Left lung (tissue), 14 donors: ENCODE measurements at places on chromosomes 11 and 22. TPM values are rescaled to one million over a fixed set of nuclear protein-coding genes. Genes with fewer than 3 reads are reported as not detected.

DNA sequence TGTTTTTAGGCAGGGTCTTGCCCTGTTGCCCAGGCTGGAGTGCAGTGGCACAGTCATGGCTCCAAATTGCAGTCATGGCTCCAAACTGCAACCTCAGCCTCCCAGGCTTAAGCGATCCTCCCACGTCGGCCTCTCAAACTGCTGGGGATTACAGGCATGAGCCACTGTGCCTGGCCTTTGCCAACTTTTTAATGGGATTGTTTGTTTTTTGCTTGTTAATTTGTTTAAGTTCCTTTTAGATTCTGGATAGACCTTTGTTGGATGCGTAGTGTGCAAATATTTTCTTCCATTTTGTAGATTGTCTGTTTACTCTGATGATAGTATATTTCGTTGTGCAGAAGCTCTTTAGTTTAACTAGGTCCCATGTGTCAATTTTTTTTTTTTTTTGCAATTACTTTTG lies 10.0 kb upstream of the SCGB1D1 start:
- DNase-seq, result no peak

GRCh38 chr11:21321530-21321929 lies 652.1 kb downstream of the NELL1 start:
- no peak for DNase-seq

DNA sequence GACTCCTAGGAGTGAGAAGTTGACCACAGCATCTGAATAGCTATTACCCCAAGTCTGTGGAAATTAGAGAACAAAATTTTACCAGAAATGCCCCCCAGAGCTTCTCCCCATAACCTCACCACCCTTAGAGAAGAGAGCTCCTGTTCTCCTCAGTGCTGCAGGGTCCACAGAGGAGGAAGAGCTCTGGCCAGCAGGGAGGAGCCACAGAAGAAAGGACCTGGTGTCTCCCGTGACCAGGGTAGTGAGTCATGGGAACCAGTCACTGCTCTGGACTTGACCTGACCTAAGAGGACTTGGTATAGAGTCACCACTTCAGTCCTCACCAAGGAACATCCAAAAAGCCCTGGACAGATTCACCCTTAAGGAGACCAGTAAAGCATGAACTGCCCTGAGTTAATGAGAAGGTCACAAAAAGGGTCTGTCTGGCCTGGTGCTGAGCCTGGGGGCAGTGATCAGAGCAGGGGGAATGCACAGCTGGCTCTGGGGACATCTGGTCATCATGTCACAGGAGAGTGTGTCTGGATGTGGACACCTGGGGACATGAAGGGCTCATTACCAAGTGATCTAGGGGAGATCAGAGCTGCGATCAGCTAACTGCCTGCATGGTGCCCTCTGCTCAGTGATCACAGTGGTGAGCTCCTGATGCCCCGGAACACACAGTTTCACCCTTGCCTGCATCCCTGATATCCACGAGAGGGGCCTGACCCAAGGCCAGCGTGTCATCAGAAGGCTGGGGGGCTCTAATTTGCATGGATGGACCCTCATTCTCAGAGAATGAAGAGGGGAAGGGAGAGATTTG lies 103.3 kb upstream of the TOP3B start:
- no peak for DNase-seq

GRCh38 chr22:19853058-19853878 lies 1.4 kb downstream of the GNB1L start:
- peak; percentile 33 for DNase-seq

DNA sequence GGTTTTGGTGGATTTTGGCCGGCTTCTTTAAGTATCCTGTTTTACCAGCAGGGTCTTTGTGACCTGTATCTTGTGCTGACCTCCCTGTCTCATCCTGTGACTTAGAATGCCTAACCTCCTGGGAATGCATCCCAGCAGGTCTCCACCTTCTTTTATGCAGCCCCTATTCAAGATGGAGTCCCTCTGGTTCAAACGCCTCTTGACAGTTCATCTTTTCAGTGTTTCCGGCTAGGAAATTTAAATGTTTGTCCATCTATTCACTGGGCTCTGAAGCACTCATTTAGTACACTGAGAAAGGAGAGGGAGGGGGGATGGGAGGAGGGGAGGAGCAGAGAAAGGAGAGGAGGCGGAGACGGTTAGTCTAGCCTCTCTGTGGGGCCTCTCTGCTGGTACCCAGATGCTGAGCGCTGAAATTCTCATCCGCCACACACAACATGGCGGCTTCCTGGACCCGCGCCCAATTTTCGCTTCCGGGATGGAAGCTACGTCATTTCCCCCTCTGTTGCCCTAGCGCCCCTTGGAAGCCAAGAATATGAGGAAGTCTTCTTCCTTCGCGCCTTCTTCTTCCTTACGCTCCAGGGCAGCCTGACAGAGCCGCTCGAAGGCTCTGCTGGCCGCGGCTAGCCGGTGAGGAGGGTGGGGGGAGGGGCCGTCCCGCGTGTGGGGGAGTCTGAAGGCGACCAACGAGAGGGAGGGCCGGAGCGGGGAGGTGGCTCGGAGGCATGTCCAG lies 69.0 kb upstream of the SYT13 start:
- DNase-seq, result peak; percentile 86

- no peak for DNase-seq
Measured at GRCh38 chr11:15580056-15580774, 465.5 kb downstream of the INSC start.

- peak; percentile 63 for DNase-seq
Measured at GRCh38 chr22:28911777-28912669, 28.7 kb downstream of the ZNRF3 start.

- no peak for DNase-seq
Measured at GRCh38 chr22:48926136-48926535, 901.5 kb downstream of the BRD1 start.

DNA sequence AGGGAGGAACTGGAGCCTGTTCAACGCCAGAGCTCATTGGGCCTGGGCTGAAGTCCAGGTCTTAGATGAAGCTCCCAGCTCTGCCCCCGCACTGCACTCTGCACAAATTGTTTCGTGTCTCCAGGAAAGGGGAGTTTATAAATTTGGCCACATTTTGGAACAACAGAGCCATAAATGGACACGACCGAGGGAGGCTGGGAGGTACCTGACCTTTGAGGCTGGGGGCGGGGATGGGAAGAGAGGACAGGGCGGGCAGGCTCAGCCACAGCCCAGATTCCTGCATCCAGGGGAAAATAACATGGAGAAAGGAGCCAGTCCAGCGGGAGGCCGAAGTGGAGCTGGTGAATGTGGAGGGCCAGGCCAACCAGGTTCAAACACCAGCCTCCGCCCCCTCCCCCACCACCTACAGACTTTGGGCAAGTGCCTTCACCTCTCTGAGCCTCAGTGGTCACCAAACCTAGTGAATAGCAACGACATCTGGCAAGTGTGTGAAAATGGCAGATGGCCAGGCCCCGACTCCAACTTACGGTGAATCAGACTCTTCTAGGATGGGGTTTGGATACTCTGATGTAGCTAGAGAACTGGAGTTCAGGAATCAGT lies 36.8 kb upstream of the SMTN start:
- peak; percentile 47 for DNase-seq

- DNase-seq, result peak; percentile 3
Measured at GRCh38 chr11:22539821-22540256, 85.8 kb downstream of the FANCF start.

- DNase-seq, result no peak
Measured at GRCh38 chr11:5605849-5606248, 9.4 kb downstream of the TRIM6 start.

DNA sequence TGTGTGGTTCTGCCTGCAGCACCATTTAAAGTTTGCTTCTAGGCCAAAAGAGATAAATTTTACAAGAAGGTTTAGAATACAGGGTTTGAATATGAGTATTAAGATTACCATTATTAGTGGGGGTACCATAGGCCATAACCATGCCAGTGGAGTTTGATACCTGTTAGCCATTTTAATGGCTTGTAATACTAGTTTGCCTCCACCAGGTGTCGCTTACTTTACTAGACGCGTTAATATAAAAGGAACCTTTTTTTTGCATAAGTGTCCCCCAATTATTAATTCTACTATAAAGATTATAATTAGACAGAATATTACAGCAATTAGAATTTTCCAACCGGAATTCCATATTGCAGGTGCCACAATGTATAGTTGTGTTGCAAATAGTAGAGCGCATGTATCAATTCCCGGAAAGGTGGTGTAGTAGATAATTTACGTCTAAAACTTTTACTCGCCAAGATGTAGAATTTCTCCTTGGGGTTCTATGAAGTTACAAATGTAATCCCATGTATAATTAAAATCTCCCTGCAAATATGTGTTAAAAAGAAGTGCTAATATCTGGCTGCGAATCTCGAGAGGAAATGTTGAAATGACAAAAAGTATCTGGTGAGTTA lies 16.1 kb downstream of the MS4A6E start:
- no peak for DNase-seq

GRCh38 chr11:64925536-64926436 lies 1.3 kb downstream of the PPP2R5B start:
- DNase-seq, result no peak

- no peak for DNase-seq
Measured at GRCh38 chr11:19660076-19660475, 52.6 kb upstream of the NAV2 start.

GRCh38 chr22:50360578-50360977 lies 17.5 kb downstream of the PPP6R2 start:
- no peak for DNase-seq

DNA sequence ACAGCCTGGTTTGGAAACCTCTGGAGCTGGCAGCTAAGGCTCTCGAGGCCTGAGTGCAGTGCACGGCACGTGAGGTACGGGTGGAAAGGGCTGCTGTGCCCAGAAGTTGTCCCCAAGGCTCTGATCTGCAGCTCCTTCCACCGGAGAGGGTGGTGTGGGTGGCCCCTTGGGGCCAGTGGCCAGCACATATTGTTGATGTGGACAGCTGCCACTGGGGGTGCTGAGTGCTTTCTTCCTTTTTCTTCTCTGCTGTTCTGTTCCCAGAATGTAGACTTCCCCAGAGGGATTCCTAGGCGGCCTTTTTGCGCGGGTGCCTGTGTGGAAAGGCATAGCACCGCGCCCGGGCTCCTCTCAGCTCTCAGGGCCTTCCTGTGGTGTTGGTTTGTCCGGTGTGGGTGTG lies 1476.5 kb downstream of the TBC1D22A start:
- DNase-seq, result no peak

DNA sequence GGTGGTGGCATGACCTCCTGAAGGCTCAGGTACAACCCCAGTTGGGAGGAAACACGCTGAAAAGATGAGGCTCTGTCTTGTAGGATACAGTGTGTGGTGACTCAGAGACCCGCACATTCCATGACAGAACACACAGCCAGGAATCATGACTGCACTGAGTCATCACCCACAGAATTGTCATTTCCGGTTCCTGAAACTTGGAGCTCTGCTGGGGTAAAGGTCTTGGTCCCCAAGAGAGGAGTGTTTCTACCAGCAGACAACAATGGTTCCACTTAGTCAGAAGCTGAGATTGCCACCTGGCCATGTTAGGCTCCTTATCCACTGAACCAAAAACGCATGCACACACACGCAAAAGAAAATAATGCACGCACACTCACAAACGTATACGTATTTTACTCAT lies 31.5 kb upstream of the CYB5R3 start:
- DNase-seq, result no peak

Gene TMEM191C
- 2.3 TPM for polyA plus RNA-seq

Gene FGF19
- 0.06 TPM for polyA plus RNA-seq

Gene DEFB131B
- polyA plus RNA-seq, result 2.7 TPM

Gene TMX2
- 97.3 TPM for polyA plus RNA-seq

Gene IFT27
- 50.4 TPM for polyA plus RNA-seq

Gene HBB
- 137 TPM for polyA plus RNA-seq
